ENCODE measurements at places on chromosomes 3 and 15.

DNA sequence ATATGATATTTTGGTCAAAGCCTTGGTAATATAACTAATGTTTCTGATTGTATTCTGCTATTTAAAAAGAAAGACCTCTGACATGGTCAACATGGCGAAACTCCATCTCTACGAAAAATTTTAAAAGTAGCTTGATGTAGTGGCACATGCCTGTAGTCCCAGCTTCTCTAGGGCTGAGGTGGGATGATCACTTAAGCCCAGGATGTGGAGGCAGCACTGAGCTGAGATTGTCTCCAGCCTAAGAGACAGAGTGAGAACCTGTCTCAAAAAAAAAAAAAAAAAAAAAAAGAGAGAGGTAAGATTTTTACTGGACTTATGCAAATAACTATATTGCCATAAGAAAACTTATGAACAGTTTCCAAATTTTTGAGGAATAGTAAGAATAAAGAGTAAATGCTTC lies 30.5 kb upstream of the SLC27A2 start:
- H3K27ac ChIP-seq: no peak overlapping the region
- no peaks in the 10 kb centered on the region for H3K4me1 ChIP-seq
- no peak overlapping the region for H3K4me3 ChIP-seq
- H3K27me3 ChIP-seq: peaks cover 20% of the 10 kb centered on the region

DNA sequence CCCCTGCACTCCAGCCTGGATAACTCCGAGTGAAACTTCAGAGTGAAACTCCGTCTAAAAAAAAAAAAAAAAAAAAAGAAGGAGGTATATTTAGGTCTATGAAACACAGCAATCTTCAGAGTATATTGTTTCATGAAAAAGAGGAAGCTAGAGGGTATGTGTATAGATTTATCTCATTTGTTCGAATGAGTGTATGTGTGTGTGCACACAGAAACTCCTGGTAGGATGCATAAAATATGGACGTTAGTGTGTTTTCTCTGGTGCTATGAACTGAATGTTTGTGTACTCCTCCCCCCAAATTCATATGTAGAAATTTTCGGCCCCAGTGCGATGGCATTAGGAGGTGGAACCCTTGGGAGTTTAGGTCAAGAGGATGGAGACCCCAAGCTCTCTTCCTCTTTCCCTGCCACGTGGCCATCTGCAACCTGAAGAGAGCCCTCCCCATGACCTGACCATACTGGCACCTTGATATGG lies 98.6 kb upstream of the KLF13 start:
- H3K27me3 ChIP-seq: peaks cover 8% of the 10 kb centered on the region
- no peak for DNase-seq
- H3K4me1 ChIP-seq: peaks cover 20% of the 10 kb centered on the region
- H3K36me3 ChIP-seq: no peaks in the 10 kb centered on the region
- no peak overlapping the region for H3K4me3 ChIP-seq

DNA sequence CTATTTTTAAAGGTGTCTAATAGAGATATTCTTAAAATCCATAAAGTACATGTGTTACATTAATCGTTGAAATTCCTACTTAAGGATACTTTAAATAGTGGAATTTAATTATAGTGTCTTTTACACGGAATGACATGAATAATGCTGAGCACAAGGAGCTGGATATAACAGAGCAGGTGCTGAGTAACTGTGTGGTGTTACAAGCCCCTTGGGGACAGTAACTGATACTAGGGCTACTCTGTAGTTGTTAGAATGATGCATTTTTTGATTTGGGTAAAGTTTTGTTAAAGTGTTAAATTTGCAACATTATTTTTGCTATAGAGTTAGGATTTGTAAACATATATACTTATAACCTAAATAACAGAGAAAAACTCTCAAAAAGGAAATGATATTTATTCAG lies 1496.1 kb downstream of the OTOL1 start:
- H3K27ac ChIP-seq: no peak overlapping the region
- no peak for DNase-seq
- H3K27me3 ChIP-seq: no peaks in the 10 kb centered on the region
- H3K4me3 ChIP-seq: no peak overlapping the region

- no peak overlapping the region for H3K27ac ChIP-seq
- no peak for DNase-seq
- no peaks in the 10 kb centered on the region for H3K27me3 ChIP-seq
- no peaks in the 10 kb centered on the region for H3K36me3 ChIP-seq
- no peaks in the 10 kb centered on the region for H3K4me1 ChIP-seq
Observed at GRCh38 chr15:24761704-24762302, 86.2 kb downstream of the NPAP1 start.

DNA sequence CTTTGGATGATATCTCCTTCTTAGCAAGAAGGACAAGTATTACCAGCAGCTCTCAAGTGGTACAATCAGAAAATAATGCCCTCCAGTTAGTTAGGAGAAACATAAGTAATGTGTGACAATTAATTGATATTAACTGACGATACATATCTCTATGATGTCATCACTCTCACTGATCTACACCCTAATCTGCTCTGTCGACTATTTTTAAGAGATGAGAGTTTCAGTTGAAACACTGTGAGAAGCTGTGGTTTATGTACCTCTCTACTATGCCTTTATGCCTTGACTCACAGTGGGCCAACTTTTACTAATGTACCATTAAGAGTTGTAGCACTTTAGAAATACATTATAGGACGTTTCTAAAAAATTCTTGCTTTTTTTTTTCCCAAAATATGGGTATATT lies 8.6 kb downstream of the CEP152 start:
- H3K36me3 ChIP-seq: peaks cover 3% of the 10 kb centered on the region
- no peaks in the 10 kb centered on the region for H3K27me3 ChIP-seq
- peak overlapping the region; percentile 36 for H3K27ac ChIP-seq
- H3K4me3 ChIP-seq: no peak overlapping the region
- DNase-seq: no peak
- H3K4me1 ChIP-seq: peaks cover 53% of the 10 kb centered on the region

- peaks cover 70% of the 10 kb centered on the region for H3K4me1 ChIP-seq
- H3K4me3 ChIP-seq: no peak overlapping the region
- no peak overlapping the region for H3K27ac ChIP-seq
- no peaks in the 10 kb centered on the region for H3K27me3 ChIP-seq
Observed at GRCh38 chr15:63231206-63231605, 41.8 kb downstream of the RAB8B start.

DNA sequence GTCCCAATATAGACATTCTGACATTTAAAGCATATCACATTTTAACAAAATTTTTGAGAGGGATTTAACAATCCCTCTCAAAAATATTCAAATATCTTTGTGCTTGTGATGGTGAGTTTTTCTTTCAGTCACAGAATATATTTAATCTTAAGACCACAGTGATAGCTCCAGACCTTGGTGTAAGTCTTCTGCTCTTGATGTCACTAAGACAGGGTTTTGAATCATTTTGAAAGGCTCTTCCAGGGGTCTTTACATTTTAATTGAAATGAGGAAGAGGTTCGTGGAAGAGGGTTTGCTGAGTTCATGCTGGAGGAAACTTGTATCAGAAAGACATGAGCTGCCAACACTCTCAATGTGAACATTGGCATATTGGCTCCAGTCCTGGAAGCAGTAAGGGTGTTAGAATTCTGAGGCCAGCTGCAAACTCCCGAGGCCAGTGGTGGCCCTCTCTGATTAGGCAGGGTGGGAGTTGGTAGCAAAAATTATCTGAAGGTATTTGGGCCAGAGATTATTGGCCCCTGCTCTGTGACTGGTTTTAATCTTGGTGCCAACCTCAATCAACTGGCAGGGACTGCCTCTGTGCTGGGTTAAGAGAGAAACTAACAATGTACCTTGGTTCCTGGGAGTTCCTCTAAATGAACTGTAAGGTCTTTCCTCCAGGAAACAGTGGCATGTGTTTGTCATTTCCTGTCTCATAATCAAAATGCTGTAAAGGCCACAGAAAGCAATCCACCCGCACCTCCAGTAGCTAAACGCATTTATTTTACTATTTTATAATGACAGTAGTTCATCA lies 5.3 kb downstream of the POU1F1 start:
- no peak for DNase-seq
- no peaks in the 10 kb centered on the region for H3K36me3 ChIP-seq
- H3K4me1 ChIP-seq: peaks cover 8% of the 10 kb centered on the region

DNA sequence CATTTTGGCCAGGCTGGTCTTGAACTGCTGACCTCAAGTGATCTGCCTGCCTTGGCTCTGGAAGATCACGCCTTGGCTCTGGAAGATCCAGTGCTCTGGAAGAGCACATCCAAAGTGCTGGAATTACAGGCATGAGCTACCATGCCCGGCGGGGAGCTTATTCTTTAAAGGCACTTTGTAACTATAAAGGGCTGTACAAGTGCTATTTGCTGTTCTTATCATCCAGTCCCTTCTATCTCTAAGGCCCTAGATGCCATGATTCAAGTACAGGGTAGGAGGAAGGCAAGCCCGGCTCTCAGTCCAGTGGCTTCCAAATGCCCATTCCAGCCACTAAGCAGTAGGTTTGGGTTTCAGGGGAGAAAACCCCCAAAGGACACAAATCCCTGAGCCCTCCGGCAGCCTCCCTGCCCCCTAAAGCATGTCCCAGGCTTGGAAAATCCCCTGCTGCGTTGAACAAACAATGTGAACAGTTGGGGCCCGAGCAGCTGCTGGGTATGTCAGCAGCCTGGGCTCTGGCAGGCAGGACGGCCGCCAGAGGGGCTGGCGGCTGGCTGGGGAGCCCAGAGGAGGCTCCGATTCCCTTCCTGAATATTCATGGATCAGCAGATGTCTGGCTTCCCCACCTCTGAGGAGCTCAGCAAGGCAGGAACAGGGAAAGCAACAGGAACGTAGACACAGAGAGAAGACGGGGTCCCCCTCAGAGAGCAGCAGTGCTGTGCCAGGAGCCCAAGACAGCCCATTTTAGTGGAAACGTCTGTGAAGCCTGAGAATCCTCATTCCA lies 7.7 kb downstream of the IGDCC4 start:
- H3K27ac ChIP-seq: peak overlapping the region; percentile 97
- H3K4me1 ChIP-seq: peaks cover 92% of the 10 kb centered on the region
- peak overlapping the region; percentile 60 for H3K4me3 ChIP-seq
- peak; percentile 93 for DNase-seq
- no peaks in the 10 kb centered on the region for H3K27me3 ChIP-seq
- peaks cover 1% of the 10 kb centered on the region for H3K36me3 ChIP-seq

GRCh38 chr3:177357352-177358090 lies 160.2 kb upstream of the TBL1XR1 start:
- H3K36me3 ChIP-seq: no peaks in the 10 kb centered on the region
- H3K27ac ChIP-seq: peak overlapping the region; percentile 94
- peak overlapping the region; percentile 38 for H3K4me3 ChIP-seq
- H3K4me1 ChIP-seq: peaks cover 62% of the 10 kb centered on the region
- no peak for DNase-seq
- H3K27me3 ChIP-seq: no peaks in the 10 kb centered on the region

DNA sequence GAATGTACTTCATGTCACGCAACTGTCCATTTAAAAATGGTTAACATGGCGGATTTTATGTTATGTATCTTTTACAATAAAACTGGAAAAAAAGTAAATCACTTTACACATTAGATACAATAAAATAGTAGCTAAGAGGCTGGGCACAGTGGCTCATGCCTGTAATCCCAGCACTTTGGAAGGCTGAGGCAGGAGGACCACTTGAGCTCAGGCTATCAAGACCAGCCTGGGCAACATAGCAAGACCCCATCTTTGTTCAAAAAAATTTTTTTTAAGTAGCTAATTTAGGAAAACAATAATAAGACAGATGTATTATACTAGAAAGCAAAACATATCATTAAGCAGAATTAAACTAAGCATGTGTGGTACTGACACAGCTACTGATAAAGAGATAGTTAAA lies 11.5 kb downstream of the RNF168 start:
- H3K4me1 ChIP-seq: peaks cover 8% of the 10 kb centered on the region
- no peak overlapping the region for H3K4me3 ChIP-seq
- no peaks in the 10 kb centered on the region for H3K27me3 ChIP-seq
- no peak overlapping the region for H3K27ac ChIP-seq

- H3K27ac ChIP-seq: no peak overlapping the region
- no peak for DNase-seq
- H3K27me3 ChIP-seq: no peaks in the 10 kb centered on the region
- peaks cover 46% of the 10 kb centered on the region for H3K4me1 ChIP-seq
Observed at GRCh38 chr3:59810606-59811005, 760.8 kb upstream of the CFAP20DC start.

- H3K27me3 ChIP-seq: no peaks in the 10 kb centered on the region
- peaks cover 3% of the 10 kb centered on the region for H3K4me1 ChIP-seq
- H3K4me3 ChIP-seq: no peak overlapping the region
- H3K36me3 ChIP-seq: no peaks in the 10 kb centered on the region
- DNase-seq: no peak
Observed at GRCh38 chr3:59660376-59660775, 610.6 kb upstream of the CFAP20DC start.

- no peak overlapping the region for H3K27ac ChIP-seq
- H3K27me3 ChIP-seq: peaks cover 48% of the 10 kb centered on the region
- H3K36me3 ChIP-seq: no peaks in the 10 kb centered on the region
- H3K4me3 ChIP-seq: no peak overlapping the region
- no peaks in the 10 kb centered on the region for H3K4me1 ChIP-seq
Observed at GRCh38 chr15:81098861-81099651, 35.0 kb upstream of the CFAP161 start.

- H3K27me3 ChIP-seq: peaks cover 39% of the 10 kb centered on the region
- no peak overlapping the region for H3K27ac ChIP-seq
- DNase-seq: no peak
- H3K4me3 ChIP-seq: no peak overlapping the region
- no peaks in the 10 kb centered on the region for H3K36me3 ChIP-seq
- peaks cover 5% of the 10 kb centered on the region for H3K4me1 ChIP-seq
Observed at GRCh38 chr15:89500397-89501270, 4.3 kb upstream of the RHCG start.

DNA sequence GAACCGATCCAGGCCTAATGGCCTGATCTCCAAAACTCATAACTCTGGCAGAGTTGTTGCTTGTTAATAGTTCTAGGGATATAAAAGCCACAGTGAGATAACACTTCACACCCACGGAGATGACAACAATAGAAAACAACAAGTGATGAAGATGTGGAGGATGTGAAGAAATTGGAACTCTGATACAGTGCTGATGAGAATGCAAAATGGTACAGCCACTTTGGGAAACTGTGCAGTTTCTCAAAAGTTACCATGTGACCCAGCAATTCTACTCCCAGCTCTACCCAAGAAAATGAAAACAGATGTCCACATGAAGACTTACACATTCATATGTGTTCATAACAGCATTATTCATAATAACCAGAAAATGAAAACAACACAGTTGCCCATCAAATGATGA lies 3.8 kb downstream of the CMTM7 start:
- no peak overlapping the region for H3K4me3 ChIP-seq
- no peaks in the 10 kb centered on the region for H3K36me3 ChIP-seq

DNA sequence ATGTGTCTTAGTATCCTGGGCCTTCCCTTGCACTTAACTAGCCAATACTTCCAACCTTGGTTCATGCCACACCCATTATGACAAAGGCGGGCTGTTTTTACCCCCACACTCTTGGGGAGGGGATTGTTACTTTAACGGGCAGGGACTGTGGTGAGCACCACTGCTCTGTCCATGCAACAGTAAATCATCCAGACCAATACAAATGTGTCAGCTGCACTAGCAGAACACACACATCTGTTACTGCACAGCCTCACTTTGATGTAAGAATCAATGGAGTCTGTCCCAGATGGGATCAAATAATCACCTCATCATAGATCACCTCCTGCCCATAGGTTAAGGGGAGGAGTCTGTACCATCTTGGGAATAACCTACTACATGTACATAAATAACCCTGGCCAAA lies 58.1 kb downstream of the NPAP1 start:
- H3K27me3 ChIP-seq: no peaks in the 10 kb centered on the region
- no peaks in the 10 kb centered on the region for H3K36me3 ChIP-seq
- DNase-seq: no peak

GRCh38 chr3:3038201-3038991 lies 71.8 kb downstream of the IL5RA start:
- no peak for DNase-seq
- no peak overlapping the region for H3K4me3 ChIP-seq
- H3K27ac ChIP-seq: no peak overlapping the region
- H3K36me3 ChIP-seq: peaks cover 6% of the 10 kb centered on the region

GRCh38 chr15:40048211-40048792 lies 9.3 kb upstream of the SRP14 start:
- DNase-seq: peak; percentile 73
- H3K36me3 ChIP-seq: no peaks in the 10 kb centered on the region
- H3K4me3 ChIP-seq: no peak overlapping the region
- no peaks in the 10 kb centered on the region for H3K27me3 ChIP-seq
- peaks cover 50% of the 10 kb centered on the region for H3K4me1 ChIP-seq
- peak overlapping the region; percentile 81 for H3K27ac ChIP-seq

Data from osteocyte (in vitro differentiated cells).